ENCODE measurements at places on chromosomes 13 and 19. TPM values are rescaled to one million over a fixed set of nuclear protein-coding genes. Genes with fewer than 3 reads are reported as not detected.

DNA sequence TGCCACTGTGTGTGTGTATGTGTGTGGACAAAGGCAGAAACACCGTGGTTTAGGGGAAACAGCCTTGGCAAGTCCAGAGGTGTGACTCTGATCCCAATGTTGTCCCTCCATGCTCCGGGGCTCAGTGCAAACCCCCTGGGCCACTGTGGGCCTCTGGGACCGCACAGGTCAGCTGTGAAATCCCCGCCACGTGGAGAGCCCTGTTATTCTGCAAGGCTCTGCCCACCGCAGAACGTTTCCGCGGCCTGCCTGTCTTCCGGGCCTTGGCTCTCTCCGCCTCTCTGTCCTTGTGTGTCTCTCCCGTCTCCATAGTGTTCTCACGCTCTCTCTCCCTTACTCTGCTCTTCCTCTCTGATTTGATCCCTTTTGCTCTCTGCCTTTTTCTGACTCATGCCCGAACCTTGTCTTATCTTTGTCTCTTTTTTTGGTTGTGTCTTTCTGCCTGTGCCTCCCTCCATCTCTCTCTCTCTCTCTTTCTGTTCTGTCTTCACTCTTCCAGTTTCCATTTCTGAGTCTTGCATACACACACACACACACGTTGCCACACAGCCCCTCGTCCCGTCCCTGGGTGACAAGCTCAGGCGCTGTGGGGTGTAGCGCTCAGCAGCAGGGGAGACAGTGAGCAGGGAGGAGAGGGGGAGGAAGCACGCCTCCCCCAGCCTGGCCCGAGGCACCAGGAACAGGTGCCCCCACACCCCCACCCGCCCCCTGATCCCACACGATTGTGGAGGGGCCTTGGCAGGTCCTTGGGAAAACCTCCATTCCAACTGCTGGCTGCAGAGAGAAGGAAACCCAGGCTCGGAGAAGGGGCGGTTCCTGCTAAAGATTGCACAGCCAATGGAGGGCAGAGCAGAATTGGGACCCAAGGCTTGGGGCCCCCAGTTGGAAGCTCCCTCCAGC is 3.0 kb downstream of the TTYH1 start:
- DNase-seq, result peak; percentile 68

GRCh38 chr19:14616407-14616806 is 33.5 kb downstream of the CLEC17A start:
- DNase-seq, result no peak

DNA sequence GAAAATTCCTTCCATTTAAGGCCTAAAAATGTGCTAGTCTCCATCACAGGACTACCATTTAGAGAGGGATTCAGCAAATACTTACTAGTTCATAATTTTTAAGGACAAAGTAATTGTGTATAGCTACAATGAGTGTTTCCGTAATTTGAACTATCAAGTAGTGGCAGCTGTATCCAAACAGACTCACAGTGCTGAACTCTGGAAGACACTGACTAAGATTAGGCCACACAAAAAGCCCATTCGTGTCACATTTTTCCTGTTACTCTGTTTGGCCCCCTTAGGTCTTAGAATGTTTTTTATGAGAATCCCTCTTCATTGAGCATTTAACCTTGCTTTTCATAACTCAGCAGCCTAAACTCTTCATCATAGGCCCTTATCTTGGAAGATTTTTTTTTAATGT is 731.2 kb upstream of the PCDH9 start:
- DNase-seq, result no peak

DNA sequence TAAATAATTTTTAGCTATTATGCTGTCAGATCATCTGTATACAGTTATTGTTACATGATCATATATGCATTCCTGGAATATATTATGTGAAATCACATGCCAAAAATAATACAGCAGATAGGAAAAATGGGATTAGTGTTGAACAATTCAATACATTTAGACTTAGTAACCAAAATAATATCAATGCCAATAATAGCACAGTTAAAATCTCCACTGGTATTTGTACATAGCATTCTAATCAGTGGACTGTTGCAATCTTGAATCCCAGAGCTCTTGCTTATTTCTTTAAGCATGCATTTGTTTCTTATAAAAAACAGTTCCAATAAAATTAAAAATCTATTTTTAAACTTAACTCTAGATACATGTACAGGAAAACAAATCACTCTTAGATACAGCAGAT is 2772.2 kb downstream of the PCDH9 start:
- DNase-seq, result no peak

Gene CPAMD8
- total RNA-seq, result 18.6 TPM

DNA sequence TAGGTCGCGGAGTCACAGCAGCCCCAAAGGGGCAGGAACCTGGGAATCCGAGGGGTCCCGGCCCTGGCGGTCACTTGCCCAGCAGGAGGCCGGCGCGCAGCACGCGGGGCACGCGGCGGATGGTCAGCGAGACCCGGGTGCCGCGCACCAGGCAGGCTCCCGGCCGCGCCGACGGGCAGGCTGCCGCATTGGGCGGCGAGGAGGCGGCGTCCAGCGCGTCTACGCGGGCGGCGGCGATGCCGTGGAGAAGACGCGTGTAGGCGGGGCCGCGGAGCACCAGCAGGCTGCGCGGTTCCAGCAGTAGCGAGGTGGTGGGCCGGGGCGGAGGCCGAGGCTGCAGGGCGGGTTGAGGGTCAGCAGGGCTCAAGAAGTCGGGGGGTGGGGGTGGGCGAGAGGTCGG is 607 bp upstream of the SYNE4 start:
- peak; percentile 83 for DNase-seq

Gene OLFM2
- 33.1 TPM for total RNA-seq

- DNase-seq, result peak; percentile 6
Observed at GRCh38 chr19:31974941-31975340, 370.5 kb upstream of the ZNF507 start.

DNA sequence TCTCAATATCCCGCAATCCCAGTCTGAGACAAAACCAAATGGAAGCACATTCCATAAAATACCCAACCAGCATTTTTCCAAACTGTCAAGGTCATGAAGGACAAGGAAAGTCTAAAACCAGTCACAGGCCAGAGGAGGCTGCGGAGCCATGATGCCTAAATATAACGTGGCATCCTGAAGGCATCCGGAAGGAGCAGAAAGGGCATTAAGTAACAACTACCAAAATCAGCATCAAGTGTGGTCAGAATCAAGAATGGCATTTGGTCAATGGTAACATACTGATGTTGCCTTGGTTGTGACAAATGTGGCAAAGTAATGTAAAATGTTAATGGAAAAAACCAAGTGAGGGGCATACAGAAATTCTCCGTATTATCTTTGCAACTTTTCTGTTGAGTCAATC is 3.5 kb upstream of the ATF5 start:
- no peak for DNase-seq

Gene SLITRK6
- 0.24 TPM for total RNA-seq

DNA sequence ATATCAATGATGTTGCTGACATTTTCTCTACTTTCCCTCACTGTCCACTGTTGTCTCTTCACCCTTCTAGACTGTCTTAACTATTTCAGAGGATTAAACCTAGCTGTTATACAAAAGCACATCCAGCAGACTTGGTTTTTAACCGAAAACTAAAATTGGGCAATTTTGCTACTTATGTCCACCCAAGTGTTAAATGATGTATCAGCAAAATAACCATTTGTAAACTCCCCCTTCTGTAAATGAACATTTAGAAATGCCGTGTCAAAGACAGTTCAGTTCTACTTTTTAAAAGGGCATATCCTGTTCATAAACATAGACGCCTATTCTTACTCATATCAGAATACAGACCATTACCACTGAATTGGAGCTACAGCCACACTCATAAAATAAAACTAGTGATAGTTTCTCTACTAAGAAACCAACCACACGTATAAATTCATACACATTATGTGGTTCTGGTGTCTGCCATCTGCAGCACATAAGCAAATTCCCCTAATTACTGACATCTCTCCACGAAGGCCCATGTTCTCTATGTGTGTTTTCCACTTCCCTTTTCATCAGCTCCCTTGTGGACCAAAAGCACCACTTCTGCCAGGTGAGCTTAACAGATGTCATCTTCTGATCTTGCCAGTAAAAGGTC is 1091.8 kb downstream of the PCDH9 start:
- no peak for DNase-seq

DNA sequence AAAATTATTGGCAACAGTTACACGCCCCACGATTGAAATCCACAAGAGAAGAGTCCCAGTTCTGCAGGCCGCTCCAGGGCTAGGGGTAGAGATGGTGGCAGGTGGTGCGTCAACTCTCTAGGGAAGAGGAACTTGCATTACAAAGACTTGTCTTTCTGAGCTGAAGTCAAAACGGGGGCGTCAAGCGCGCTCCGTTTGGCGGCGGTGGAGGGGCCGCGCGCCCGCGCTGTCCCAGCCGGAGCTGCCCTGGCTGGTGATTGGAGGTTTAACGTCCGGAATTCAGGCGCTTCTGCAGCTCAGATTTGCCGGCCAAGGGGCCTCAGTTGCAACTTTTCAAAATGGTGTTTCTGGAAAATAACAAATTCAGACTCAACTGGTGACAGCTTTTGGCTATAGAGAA is 38.9 kb downstream of the SOX1 start:
- DNase-seq, result peak; percentile 80

- peak; percentile 86 for DNase-seq
Observed at GRCh38 chr19:32570081-32570785, 10.8 kb upstream of the PDCD5 start.

Gene CEACAM4
- total RNA-seq, result not detected

Gene NBEA
- total RNA-seq, result 15.9 TPM

DNA sequence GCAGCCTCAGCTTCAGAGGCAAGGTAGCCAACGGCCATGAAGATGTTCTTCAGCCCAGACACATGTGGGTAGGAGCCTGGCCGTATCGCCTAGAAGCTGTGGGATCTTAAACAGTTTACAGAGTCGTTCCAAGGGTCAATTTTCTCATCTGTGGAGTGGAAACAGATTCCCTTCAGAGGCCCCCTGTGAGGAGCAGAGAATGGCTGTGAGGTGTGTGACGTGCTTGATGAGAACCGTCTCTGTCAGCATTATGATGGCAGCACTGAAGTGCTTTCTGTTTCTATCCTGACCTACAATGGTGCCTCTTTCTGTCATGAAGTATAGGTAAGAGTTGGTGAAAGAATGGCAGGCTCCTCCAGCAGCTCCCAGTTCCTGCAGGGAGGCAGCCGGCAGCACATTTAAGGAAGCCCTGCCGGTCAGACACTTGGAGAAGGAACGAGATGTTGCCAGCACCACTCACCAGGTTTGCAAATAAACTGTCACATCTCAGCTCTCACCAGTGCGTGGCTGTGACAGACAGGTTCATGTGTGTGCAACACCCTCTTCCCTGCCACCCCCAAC is 277.3 kb downstream of the FOXO1 start:
- DNase-seq, result no peak

DNA sequence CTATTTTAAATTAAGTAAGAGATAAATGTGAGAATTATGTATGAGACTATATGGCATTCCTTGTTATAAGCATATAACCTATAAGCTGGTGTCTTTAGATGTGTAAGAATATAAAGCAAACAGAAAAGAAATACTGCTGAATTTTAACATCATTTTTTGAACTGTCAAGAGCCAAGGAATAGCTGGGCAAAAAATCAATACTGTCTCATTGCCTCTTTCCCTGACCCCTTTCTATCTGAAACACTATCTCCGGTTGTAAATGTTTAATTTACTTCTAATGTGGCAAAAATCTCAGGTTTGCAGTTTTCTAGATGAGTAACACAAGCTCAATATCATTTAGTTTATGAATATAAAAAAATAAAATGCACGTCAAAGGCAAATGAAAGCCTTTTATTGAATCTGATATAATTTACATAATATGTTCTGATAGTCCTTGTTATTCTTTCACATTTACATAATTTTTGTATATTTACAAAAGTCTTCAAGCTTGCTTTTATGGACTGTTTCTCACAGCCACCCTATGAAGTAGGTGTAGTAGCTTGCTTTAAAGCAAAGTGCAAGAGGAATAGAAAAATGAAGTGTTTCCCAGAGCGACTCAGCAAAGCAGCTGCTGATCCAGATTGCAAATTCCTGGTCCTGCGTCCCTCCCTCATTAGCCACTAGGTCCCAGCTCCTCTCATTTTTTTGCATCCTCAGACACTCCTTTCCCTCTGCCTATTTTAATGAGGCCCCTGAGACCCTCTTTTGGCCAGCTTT is 188.2 kb upstream of the RFC3 start:
- no peak for DNase-seq

- peak; percentile 31 for DNase-seq
Observed at GRCh38 chr13:35693134-35693784, 216.8 kb upstream of the MAB21L1 start.

Gene SACS
- total RNA-seq, result 17.6 TPM

Gene ZNF534
- total RNA-seq, result 0.62 TPM

- DNase-seq, result no peak
Observed at GRCh38 chr13:105928048-105928447, 607.4 kb downstream of the EFNB2 start.

Gene CACNG8
- total RNA-seq, result 4.8 TPM

Gene GTF2F1
- 74.5 TPM for total RNA-seq

DNA sequence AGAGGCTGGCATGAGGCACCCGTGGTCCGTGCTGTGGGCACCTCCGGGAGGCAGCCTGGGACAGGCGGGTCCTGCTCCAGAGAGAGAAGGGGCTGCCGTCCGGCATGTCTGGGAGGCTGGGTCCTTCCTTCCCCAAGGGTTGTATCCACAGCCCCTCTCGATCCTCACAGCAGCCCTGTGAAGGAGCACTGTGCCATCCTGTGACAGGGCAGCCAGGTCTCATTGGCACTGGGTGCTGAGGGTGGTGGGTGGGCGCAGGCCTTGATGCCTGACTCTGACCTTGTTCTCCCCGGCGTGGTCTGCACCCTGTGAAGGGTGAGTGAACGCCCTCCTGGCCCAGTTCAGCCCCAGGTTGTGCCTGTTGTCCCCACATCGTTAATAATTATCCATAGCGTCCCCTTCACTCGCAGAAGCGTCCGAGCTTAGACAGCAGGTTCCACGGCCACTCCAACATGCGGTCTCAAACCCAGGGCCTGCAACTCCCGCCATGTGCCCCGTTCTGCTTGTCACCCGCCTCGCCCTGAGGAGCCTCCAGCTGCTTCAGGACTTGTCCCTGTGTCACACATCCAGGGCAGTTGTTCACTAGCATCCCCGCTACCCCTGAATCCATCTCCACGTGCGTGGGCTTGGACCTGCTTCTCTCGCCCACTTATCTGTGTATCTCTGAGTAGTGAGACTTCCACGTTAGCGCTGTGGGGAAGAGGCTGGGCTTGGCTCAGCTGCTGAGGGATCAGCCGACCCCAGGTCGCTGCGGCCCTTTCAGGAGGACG is 10.6 kb downstream of the ATP11A start:
- DNase-seq, result peak; percentile 31

Gene CD70
- 3.9 TPM for total RNA-seq

Gene ZNF135
- total RNA-seq, result 12.0 TPM
